ENCODE measurements at places on chromosomes 1 and 21. TPM values are rescaled to one million over a fixed set of nuclear protein-coding genes. Genes with fewer than 3 reads are reported as not detected.

FCAMR gene
- not detected for total RNA-seq

PPIAL4G gene
- not detected for total RNA-seq

ADCY10 gene
- not detected for total RNA-seq

ALX3 gene
- total RNA-seq = not detected

HNRNPCL4 gene
- not detected for total RNA-seq

DCDC2B gene
- total RNA-seq = not detected

ESRRG gene
- not detected for total RNA-seq

CLEC20A gene
- total RNA-seq = not detected

KLHDC7A gene
- 1.3 TPM for total RNA-seq

A3GALT2 gene
- not detected for total RNA-seq

SYPL2 gene
- total RNA-seq = 0.13 TPM

AZIN2 gene
- total RNA-seq = 0.86 TPM

CDC20 gene
- total RNA-seq = 179 TPM

PTPRU gene
- total RNA-seq = 8.7 TPM

ARV1 gene
- 21.4 TPM for total RNA-seq

VWA1 gene
- total RNA-seq = 13.6 TPM

GUCA2A gene
- total RNA-seq = not detected

SHISAL2A gene
- 0.46 TPM for total RNA-seq

ATP1A4 gene
- not detected for total RNA-seq

ROR1 gene
- 8.6 TPM for total RNA-seq

F11R gene
- 62.9 TPM for total RNA-seq

LYPD8 gene
- total RNA-seq = 0.11 TPM

AMY1A gene
- total RNA-seq = not detected

CD34 gene
- total RNA-seq = 0.02 TPM

OLFML3 gene
- 3.9 TPM for total RNA-seq

TTC34 gene
- 0.02 TPM for total RNA-seq

VHLL gene
- total RNA-seq = not detected

GCLM gene
- 79.4 TPM for total RNA-seq

CDC14A gene
- 2.4 TPM for total RNA-seq

Data from A549 treated with AZD2906 at 1 μM for 4 hours (cell line).